Tongue (tissue), 3 donors: ENCODE measurements at places on chromosomes 1 and 21. TPM values are rescaled to one million over a fixed set of nuclear protein-coding genes. Genes with fewer than 3 reads are reported as not detected.

Gene KCNN3
- 10.8 TPM for total RNA-seq

Gene TRAF3IP3
- total RNA-seq = 3.4 TPM

Gene TMIGD3
- total RNA-seq = not detected

Gene CD48
- total RNA-seq = 3.3 TPM

Gene TCHH
- not detected for total RNA-seq

Gene SYCP1
- total RNA-seq = not detected

Gene LCE3E
- total RNA-seq = not detected

Gene GNG4
- 0.51 TPM for total RNA-seq

Gene AADACL3
- not detected for total RNA-seq

Gene LYPD8
- total RNA-seq = not detected

Gene PGLYRP3
- total RNA-seq = 2.4 TPM

Gene C1orf87
- total RNA-seq = 0.51 TPM

Gene NBPF4
- not detected for total RNA-seq

Gene RAB42
- 14.2 TPM for total RNA-seq

Gene ATP1A4
- total RNA-seq = 0.62 TPM

Gene IQCC
- total RNA-seq = 2.7 TPM

Gene WNT2B
- total RNA-seq = 6.1 TPM

Gene CLDN19
- 2.8 TPM for total RNA-seq

Gene KRTAP19-3
- total RNA-seq = not detected

GRCh38 chr1:234589064-234589800 is 20.7 kb downstream of the IRF2BP2 start:
- DNase-seq = peak; percentile 64

- DNase-seq = no peak
These were observed 238.4 kb downstream of the TNR start for GRCh38 chr1:175504875-175505555.

DNA sequence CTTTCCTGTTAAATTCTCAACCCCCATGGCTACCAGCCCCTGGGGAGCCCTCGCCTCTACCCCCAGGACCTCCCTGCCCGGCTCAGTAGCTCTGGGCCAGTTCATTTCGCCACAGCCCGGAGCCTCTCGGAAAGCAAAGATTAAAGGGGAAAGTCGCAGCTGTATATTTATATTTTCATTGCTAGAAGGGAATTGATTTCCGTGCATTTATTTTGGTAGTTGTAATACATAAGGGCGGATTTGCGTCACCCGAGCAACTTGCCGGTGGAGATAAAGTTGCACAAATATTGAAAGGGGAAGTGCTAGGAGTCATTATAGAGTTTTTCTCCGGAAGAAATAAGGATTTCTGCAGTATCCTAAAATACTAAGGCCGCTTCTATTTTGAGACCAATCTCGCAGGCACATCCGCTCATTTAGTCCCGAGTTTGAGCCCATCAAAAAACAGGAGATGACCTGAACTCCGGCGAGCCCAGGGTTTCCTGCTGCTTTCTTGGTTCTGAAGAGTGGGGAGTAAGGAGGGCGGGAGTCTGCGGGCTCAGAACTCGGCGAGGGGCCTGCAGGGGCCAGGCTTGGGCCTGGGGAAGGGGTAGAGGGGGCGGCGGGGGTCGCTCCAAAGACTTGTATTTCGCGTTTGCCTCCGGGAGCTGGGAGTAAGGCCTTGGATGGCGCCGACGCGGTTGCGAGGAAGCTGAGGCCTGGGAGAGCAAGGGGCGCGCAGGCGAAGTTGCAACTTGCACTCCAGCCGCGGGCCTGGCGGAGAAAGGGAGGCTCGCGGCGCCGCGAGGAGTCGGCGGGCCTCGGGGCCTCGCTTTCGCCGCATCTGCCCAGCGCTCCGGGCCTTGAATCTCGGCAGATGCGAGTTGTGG is 2.5 kb upstream of the HLX start:
- peak; percentile 47 for DNase-seq

DNA sequence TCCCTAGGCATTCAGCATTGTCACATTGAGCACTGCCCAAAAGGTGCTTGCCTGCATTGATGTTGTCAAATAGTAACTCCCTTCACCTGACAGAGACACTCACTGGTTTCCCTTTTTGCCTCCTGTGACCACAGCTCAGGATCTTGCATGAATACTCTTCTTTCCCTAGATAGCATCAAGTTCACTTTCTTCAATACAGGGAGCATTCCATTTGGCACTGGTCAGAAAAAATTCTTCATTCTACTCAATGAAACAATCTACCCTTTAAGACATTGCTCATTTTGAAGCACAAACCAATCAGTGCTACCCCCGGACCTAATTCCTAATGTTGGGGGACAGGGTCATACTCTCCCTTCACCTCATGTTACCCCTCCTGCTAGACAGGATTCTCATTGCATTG is 319.0 kb upstream of the SNX7 start:
- no peak for DNase-seq

DNA sequence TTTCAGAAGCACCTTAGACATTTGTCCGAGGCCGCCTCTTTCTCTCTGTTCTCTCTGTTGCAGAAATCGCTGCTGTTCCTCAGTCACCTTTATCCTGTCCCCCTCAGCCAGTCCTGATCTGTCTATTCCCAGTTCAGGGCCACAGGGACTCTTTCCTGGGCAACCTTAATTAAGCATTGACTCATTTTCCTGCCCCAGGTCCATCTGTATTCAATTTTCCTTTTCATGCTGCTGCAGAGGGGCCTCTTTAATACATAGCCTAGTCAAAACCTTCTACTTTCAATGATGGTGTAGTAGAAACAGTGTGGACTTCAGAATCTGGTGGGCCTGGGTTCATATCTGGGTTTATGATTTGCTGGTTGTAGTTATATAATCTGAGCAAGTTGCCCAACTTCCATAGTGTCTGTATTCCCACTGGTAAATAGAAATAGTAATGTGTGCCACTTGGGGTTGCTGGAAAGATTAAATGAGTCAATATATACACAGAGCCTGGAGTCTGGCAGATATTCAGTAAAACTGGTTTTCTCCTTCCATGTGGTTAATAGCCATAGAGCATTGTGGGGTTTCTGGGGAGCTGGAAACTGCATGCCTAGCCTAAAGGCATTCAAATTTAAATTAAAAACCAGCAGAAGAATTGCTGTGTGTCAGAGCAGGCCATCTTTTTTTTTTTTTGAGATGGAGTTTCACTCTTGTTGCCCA is 4.5 kb downstream of the TRAF5 start:
- no peak for DNase-seq

DNA sequence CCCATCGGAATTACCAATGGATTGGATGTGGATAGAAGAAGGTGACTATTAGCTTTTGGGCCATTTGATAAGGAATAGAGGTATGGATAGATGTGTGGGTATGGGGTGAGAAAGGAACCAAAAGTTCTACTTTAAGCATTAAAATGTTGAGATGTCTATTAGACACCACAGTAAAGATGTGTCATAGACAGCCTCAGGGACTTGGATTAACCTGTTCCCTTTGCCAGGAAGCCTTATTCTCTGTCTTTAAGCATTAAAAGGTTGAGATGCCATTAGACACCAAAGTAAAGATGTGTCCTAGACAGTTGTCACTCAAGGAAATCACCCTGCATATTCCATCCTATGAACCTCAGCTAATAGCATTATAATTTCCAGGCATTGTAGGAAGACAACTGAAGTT is 11.0 kb upstream of the DENND1B start:
- DNase-seq = no peak

DNA sequence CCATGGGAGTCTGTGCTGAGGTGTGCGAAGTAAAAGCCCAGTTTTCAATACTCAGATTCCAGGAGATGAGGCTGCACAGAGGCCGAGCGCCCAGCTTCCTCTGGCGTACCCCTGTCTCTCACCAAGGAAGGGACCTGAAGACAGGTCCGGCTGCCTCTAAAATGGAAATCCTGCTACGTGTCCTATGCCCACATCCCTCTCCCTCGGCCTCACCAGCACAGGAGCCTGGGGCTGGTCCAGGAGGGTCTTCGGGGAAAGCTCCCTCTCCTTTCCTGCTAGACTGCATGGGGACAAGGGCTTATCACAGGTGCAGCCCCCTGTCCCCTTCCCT is 392 bp downstream of the MRPL55 start:
- DNase-seq = no peak

DNA sequence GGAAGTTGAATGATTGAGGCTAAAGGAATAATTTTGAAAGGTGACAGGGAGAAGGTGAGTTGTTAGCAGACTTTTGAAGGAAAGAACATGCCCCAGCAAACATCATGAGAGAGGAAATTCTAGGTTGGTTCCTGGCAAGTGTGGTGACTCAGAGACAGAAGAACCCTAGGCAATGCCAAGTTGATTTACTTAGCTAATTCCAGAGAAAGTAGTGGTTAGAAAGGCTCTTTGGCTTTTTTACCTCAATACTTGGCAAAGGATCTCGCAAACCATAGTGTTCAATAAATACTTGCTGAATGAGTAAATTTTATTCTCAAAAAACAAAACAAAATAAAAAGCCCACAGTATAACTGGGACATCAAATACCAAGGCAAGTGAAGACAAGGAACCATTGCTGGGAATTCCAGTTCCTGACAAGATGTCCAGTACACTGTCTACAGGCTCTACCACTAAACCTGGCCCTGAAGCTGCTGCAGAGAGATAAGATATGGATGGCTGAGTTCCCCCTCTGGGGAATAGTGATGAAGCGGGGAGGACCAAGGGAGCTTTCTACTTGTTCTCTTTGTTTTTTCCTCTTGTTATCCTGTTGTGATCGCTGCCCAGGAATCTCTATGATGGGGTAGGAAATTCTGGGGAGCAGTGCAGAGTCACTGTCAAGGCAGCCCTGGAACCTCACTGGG is 48.2 kb downstream of the IL12RB2 start:
- no peak for DNase-seq

DNA sequence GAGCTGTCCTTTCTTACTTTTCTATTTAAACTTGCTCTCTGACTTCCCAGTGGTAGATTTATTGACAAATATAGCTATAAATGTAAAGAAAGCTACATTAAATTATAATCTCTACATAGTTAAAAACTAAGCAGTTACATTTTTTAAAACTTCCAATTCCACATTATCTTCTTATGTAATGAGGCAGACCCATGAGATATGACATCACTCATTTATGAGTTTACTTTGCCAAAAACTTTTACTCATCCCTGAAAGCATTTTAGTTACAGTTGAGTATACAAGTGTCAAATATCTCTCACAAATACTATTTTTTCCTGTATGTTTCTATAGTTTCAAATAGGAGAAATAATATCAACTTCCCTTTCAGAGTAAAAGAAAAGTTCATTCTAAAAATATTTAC is 3.8 kb downstream of the NMNAT2 start:
- no peak for DNase-seq

- no peak for DNase-seq
These were observed 50.9 kb downstream of the SLC37A1 start for GRCh38 chr21:42564561-42564971.

DNA sequence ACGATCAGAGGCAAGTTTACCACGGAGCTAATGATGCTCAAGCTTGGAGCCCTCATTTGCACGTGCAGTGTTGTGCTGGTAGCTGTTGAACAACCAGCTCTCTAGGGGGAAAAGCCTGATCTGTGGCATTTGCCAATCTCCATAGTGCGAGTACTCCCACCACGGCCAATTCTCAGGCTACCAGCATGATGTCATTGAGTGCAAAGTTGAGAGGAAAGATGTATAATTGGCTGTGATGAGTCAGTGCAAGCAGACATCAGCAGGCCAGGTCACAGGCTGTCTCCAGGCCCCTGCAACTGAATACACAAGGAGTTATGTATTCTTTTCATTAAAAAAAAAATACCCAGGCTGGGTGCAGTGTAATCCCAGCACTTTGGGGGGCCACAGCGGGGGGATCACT is 233.1 kb upstream of the VAMP3 start:
- DNase-seq = no peak

GRCh38 chr1:204591473-204592090 is 75.4 kb downstream of the MDM4 start:
- DNase-seq = no peak

DNA sequence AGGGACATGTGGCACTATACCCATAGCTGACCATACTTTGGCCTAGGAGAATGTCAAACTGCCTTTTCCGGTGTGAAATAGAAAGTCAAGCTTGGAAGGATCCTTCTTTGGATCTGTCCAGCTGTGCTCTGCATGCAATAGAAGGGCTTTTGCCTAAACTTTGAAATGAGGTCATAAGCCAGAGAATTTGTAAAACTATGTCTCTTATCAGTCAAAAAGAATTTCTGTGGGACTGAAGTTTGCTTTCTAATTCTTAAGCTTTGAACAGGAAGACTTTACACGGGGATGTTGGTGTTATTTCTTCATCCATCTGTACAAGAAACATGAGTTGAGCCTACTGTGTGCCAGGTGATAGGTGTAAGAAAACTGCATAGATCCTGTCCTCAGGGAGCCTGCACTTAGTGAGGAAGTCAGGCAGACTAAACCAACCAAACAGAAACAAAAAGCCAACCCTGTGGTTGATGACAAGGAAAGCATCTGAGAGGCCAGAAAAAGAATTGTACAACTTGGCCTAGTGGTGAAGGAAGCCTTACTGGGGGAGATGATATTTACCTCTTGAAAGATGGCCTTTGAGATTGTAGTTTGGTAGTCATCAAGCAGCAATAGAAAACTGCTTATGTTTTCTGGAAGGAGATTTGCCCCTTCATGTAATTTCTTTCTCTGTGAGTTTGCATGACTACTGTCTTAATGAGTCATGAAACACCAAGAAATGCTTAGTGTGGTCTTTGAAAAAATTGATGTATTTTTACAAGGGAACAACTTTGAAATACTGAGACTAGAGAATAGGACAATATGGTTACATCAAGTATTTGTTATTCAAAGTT is 24.8 kb downstream of the TGFB2 start:
- no peak for DNase-seq

GRCh38 chr1:160581961-160582360 is 2.7 kb upstream of the CD84 start:
- no peak for DNase-seq

DNA sequence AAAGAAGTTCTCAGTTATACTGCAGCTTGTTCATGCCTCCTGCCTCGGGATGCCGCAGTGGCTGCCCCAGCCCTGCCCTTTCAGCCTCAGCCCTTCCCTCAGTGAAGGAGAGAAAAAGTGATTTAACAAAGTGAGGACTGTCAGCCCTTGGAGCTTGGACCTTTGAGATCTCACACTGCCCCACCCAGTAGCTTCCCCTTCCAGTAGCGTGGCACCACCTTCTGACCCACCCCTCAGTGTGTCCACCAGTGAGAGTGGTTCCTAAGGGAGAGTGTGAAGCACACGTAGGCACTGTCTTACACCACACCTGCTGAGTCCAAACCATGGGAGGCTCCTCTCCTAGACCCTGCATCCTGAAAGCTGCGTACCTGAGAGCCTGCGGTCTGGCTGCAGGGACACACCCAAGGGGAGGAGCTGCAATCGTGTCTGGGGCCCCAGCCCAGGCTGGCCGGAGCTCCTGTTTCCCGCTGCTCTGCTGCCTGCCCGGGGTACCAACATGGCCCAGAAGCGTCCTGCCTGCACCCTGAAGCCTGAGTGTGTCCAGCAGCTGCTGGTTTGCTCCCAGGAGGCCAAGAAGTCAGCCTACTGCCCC is at the start of gene CDA:
Gene CDA, plus strand, starts transcription at position 464 of the 592 bp plus-strand sequence. Its CDS starts 33 bp downstream, at position 497.
- no peak for DNase-seq

- DNase-seq = no peak
These were observed 140.5 kb downstream of the CACNA1E start for GRCh38 chr1:181623850-181624249.

DNA sequence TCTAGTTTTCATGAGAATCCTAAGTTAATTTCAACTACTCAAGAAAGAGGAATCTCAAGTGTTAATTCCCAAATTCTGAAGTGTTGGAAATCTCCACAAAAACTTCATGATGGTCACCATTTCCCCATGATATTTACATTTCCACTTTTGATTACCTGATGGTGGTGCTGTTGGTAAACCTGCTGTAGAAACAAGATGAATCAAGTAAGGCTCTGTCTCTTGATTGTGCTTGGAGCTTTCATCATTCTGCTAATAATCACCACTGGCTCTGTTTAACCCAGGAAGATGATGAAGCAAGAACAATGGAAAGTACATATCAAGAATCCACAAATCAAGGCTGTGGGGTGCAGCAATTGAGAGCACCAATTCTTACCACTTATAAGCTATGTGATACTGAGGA is 77.8 kb downstream of the C4BPA start:
- DNase-seq = no peak
